Adrenal gland (tissue), 19 donors: ENCODE measurements at places on chromosomes 11 and 22.

- DNase-seq: peak; percentile 24
These were observed 13.3 kb downstream of the PRR33 start for GRCh38 chr11:1878137-1879031.

DNA sequence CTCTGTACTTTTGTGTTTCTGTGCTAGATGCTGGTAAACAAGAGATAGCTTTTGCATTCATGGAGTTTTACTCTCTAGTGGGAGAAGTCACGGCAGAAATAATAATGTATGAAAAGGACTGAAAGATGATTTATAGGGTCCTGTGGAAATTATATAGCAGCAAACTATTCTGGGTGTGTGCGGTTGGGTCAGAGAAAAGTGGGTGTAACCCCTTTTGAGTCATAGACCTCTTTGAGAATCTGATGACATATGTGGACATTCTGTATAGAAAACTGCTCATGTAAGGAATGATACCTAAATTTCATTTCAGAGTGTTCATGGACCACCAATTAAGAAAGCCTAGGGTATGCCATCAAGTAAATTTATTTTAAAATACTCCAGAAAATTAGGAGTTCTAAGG, 54.4 kb downstream of the TMEM135 start:
- no peak for DNase-seq

DNA sequence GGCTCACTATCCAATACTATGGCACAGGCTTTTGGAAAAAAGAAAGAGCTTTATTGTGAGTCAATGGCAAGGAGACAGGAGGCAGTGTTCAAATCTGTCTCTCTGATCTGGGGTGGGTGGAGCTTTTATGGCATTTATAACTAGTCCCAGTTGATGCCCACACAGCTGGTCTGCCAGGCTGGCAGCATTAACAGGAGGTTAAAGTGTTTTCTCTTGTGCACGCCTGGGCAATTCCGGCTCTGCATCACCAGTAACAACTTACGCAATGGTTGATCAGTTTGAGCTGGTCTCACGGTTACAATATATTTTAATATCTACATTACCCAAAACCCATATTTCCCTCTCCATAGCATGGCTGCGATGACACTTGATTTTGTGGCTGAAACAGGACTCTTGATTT, 15.1 kb upstream of the SMIM38 start:
- no peak for DNase-seq

- no peak for DNase-seq
These were observed 194.5 kb downstream of the NAV2 start for GRCh38 chr11:19907008-19907579.

DNA sequence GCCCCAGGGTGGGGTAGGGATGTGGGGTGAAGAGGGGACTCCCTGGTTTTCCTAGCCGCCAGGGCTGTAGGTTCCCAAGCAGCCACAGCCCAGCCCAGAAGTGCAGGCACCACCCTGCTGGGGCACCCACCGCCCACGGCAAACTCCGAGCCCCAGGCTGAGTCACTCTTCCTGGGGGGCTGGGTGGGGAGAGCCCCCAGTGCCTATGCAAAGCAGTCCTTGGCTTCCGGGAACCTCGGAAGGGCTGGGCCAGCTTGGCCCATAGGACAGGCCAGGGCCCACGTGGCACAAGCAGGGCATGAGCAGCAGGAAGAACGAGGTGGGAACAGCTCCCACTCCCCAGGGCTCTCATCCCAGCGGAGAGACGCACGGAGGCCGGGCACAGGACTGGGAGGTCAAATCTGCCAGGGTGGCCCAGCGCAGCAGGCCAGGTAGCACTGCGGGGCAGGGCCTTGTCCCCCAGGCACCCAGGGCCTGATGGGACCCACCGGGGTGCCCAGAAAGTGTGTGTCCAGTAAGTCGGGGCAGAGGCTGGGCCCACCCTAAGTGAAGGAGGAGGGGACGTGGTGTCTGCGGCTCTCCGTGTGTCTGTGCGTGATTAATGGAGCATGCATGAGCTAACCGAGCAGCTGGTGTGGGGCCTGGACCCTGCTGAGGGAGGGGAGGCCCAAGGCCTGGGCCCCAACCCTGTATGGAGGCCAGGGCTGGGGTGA, 4.6 kb upstream of the IL17REL start:
- DNase-seq: no peak

GRCh38 chr11:19861171-19861570, 148.5 kb downstream of the NAV2 start:
- no peak for DNase-seq

GRCh38 chr22:43777286-43777685, 34.8 kb downstream of the EFCAB6 start:
- no peak for DNase-seq

DNA sequence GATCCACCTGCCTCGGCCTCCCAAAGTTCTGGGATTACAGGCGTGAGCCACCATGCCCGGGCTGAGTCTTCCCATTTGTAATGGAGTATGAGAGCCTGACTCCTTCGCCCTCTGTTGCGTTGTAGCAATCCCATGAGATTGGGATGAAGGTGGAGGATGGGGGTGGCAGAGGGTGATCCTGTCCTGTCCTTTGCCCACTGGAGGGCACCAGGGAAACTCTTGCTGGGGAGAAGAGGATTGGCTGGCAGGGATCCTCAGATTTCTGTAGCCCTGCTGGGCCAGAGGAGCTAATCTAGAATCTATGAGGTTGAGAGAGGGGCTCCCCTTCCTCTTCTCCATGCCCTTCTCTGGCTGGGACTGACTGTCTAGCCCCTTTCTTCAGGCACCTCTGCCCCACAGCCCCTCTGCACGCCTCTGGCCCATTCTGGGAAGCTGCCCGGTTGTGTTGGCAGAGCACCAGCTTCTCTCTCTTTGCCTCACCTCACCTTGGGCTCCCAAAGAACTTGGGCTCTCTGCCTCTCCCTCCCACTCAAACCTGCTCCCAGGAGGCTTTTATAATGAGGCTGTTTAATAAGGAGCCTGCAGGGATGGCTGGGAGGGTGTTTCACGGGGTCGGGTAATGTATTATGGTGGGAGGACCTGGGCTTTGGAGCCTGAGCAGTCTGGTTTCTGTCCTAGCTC, 9.5 kb upstream of the CATSPER1 start:
- no peak for DNase-seq

GRCh38 chr11:124339396-124340141, 19.6 kb upstream of the OR8D2 start:
- DNase-seq: no peak

- no peak for DNase-seq
These were observed 35.1 kb upstream of the SMTN start for GRCh38 chr22:31045900-31046538.

DNA sequence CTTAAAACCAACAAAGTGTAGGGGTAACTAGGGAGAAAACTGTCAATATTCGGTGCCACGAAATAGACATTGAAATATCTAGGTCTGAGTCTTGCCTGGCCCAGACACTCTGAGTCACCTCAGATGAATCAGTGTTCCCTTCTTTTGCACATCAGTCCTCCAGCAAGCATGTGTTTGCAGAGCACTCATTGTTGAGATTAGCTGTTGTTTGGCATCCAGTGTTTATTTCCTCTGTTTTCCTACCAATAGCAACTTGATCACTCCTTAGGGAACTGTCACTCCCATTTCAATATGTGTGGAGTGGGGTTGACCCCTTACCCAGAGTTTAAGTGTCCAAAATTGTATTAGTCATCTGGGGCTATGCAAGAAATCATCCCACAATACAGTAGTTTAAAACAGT, 4.7 kb upstream of the ASCC2 start:
- peak; percentile 60 for DNase-seq

DNA sequence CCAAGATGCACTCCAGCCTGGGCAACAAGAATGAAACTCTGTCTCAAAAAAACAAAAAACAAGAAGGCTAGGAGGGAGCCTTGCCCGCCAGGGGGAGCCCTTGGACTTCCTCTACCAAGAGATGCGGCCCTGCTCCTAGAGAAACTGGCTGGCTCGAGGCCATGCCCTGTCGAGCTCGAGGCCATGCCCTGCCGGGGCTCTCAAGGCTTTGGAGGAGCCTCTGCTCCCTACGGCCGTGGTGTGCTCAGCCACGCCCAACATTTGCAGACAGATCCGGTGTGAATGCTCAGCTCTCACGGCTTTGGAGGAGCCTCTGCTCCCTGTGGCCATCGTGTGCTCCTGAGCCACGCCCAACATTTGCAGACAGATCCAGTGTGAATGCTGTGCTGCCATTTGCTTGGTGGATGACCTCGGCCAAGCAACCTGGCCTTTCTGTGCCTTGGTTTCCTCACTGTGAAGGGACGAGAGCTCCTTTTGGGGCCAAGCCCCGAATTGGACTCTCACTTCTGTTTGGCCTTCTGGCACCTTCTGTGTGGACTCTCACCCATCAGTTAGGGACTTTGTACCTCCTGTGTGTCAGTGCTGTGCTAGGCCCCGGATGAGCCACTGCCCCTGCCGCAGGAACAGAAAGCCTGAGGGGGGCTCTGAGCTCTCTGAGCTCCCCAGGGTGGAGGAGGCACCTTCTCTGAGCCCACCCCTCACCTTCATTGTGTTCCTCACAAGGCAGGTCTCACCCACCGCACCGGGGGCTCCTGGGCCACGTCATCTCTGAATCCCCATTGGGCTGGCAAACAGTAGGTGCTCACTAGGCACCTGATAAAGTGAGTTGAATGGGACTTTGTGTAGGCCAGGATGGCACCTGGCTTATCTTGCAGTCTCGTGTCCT, 14.1 kb downstream of the C11orf24 start:
- DNase-seq: peak; percentile 99

GRCh38 chr11:76806608-76807205, 23.6 kb downstream of the TSKU start:
- no peak for DNase-seq

DNA sequence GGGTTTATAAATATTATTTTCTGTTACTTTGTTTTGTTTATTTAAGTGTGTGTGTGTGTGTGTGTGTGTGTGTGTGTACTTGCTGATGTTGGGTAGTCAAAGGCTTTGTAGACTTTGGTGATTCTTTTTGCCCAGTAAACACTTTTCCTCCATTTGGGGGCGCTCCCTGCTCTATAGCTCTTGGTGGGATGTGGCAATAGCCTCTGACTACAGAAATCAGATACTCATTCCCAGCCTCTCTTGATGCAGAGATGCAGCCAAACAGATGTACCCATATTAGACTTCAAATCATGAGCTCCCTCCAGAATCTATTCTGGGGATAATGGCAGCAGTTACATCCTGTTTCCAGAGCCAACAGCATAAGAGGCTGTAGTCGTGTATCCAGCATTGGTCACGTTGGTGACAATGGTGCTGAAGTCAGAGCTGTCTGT, 33.4 kb upstream of the APOL5 start:
- no peak for DNase-seq

- no peak for DNase-seq
These were observed 23.0 kb upstream of the TTLL12 start for GRCh38 chr22:43209971-43210370.

GRCh38 chr11:32015427-32015826, 75.4 kb upstream of the RCN1 start:
- DNase-seq: no peak

DNA sequence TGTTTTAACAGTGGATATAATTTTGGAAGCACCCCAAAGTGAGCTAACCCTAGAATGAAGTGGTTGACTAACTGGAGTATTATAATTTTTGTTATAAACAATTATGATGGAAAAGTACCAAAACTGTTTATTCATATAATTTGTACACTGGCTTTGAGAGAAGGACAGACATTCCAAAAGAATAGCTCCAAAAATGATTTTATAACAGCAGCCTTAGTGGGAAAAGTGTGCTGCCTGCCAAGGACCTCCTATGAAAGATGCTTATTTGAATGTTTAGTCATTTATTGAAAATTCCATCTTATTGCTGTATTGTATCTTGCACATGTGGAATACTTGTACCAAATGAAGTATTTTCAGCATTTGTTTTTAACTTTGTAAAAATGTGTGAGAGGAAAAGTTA, 169.8 kb downstream of the GUCY1A2 start:
- no peak for DNase-seq

GRCh38 chr22:43050995-43051394, 36.0 kb upstream of the PACSIN2 start:
- no peak for DNase-seq

GRCh38 chr22:19890502-19891316, 36.0 kb upstream of the GNB1L start:
- no peak for DNase-seq

DNA sequence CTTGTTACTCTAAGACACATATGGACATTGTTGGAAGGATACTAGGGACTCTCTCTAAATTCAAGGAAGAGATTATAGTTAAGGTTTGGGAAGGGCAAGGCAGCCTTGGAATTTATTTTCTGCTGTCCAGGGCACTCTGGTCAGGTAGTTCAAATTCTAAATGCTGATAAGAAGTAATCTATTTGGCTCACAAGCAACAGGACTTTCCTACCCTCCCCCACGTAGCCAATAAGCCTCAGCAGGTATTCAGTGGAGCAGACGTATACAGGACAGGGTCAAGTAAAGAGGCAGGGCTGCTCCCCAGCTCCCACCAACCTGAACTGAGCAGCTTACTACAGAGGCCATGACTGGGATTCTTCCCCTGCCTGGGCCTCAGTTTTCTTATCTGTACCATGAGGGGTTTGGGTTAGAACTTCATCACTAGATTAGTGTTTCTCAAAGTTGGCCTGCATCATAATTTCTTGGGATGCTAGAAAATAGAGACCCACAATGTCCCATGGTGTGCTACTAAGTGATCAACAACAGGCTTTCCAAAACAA, 6.1 kb upstream of the INSC start:
- no peak for DNase-seq

DNA sequence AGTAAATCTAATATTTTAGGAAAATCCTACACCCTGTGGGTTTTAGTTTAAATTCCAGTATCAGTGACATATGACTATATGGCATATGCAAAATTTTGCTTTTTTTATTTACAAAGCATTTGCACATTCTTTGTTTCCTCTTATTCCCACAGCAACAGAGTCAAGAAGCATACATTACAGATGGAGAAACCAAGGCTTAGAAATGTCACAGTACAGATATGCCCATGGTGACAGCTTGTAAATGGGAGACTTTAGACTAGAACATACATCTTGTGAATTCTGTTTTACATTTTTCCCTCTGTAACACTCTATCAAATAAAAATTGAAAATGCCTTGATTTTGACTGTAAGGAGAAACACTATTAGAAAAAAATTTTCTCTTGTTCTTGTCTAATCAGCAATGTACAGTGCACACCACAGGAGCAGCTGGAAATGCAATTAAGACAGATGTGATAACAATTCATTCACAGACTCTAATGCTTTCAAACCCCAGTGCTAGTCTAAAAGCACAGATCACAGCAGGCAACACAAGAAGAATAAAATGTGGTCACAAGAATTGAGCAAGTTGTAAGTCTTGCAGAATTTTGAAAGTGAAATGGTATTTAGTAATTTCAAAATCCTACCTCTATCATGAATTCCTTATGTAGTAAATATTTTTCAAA, 375.9 kb downstream of the LUZP2 start:
- DNase-seq: no peak
